ENCODE measurements at places on chromosomes 2 and 18.

DNA sequence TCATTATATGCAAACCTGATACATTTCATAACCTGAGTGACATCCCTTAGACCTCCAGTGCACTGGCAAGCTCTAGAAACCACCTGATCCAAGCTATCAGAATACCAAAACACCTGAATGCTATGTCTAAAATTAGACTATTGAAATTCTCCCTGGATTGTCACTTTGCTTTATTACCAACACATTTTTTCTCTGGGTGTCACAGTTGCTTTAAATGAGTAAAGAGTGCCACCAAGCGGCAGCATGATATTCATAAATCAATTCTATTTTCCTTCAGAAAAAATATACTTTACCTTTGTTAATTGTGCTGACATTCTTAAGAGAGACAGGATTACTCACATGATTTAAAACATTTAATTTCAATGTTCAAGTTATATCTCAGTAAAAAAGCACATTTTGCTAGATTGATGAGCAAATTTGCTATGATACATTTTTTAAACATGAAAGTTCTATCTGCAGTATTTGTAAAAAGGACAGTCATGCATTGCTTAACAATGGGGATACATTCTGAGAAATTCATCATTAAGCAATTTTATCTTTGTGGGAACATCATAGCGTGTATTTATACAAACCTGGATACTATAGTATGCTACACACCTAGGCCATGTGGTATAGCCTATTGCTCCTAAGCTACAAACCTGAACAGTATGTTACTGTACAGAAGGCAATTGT, 338.4 kb upstream of the SLC39A10 start:
- DNase-seq = peak; percentile 19

GRCh38 chr2:160687629-160688028, 194.0 kb upstream of the RBMS1 start:
- no peak for DNase-seq

DNA sequence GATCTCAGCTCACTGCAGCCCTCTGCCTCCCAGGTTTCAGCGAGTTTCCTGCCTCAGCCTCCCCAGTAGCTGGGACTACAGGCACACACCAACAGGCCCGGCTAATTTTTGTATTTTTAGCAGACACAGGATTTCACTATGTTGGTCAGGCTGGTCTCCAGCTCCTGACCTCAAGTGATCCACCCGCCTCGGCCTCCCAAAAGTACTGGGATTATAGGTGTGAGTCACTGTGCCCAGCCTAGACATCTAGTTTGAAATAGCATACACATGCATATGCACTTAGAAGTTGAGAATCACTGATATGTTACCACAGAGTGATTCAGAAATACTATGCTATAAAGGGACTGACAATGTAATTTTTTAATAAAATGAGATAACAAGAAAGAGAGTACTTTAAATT, 69.8 kb upstream of the CDKL4 start:
- DNase-seq = no peak

DNA sequence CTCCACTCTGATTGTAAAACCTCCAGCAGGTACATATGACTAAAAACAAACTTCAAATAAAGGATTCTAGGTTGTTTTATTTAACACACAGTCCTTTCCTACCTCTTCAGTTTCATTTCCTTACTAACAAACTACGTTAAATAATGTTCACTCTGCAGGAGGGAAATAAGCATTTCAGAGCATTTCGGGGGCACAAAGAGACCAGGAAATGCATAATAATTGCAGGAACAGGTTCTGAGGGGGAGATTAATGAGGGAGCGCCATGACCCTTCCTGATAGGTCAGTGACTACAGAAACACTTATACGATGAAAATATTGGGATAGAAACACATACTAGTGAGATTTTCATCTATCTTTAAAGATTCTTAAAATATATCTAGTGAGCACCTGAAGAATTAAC, 416.6 kb downstream of the NRXN1 start:
- no peak for DNase-seq

GRCh38 chr2:158973116-158973956, 4.9 kb downstream of the TANC1 start:
- no peak for DNase-seq

DNA sequence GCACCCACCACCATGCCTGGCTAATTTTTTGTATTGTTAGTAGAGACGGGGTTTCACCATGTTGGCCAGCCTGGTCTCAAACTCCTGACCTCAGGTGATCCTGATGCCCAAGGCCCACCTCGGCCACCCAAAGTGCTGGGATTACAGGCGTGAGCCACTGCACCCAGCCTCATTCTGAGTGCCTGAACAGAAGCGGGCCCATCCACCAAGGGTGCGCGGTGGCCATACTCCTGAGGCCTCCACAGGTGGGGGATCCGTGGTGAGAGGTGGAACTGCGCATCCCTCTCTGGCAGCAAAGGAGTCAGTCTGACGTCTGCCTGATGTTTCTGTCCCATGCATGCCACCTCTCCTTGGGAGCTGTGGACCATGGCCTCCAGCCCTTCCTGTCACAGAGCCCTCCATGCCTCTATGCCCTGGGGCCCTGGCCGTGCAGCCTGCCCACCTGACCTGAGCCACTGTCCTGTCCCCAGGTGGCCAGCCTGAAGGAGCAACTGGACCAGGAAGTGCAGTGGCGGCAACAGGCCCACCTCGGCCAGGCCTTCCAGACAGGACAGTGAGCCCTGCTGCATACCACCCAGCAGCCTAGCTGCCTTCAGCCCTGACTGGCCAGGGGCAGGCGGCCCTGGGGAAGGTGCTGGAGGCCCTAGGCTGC, 7.6 kb upstream of the SNED1 start:
- no peak for DNase-seq

- no peak for DNase-seq
These were observed 492.9 kb downstream of the ARHGAP15 start for GRCh38 chr2:143622106-143622505.

DNA sequence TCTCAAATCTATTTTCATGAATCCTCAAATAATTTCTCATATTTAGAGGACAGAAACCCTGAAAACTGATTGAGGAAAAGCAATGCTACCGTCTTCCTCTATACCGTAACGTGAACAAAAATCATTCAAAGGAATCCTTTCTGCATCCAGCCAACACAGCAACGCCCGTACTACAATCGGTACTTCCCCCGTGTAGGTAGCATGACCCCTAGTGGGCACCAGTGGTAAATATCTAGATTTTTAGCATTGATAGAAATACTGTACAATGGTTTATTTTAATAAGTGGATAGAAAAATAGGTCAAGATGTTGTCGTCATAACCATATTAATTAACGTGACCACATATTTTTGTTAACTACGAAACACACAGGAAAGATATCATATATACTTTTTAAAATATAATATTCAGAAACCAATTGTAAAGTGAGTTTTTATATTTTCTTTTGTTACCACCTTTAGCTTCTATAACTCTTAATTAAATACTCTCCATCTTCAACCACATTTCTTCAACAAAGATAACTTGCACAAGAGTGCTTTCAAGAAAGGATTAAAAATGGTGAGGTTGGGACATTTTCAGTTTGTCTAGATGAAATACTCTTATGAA, 194.1 kb downstream of the SS18 start:
- no peak for DNase-seq

DNA sequence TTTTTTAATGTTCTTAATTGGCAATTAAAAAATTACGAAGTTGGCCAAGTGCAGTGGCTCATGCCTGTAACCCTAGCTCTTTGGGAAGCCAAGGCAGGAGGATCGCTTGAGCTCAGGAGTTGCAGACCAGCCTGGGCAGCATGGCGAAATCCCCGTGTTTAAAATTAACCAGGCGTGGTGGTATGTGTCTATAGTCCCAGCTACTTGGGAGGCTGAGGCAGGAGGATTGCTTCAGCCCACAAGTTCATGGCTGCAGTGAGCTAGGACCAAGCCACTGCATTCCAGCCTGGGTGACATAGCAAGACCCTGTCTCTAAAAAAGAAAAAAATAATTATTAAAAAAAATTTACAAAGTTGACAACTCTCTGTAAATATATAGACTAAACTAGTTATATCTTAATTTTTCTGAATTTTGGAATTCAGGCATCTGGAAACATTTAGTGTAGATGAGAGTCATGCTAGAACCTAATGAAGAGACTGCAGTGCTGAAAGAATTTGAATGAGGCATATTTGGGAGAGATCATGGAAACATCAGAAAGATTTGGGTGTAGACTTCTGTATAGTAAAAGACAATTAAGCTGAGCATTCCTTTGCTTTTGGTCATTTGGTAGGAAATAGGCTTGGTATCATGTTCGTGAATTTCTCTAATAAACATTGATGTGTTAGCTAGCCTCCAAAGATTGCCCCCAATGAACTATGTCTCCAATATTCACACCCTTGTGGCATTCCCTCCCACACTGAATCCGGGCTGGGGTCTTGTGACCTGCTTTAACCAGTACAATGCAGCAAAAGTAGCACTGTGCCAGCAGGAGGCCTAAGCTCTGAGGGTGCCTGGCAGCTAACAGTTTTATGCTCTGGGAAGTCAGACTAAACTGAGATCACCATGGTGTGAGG, 4.2 kb upstream of the ROCK1 start:
- DNase-seq = no peak

DNA sequence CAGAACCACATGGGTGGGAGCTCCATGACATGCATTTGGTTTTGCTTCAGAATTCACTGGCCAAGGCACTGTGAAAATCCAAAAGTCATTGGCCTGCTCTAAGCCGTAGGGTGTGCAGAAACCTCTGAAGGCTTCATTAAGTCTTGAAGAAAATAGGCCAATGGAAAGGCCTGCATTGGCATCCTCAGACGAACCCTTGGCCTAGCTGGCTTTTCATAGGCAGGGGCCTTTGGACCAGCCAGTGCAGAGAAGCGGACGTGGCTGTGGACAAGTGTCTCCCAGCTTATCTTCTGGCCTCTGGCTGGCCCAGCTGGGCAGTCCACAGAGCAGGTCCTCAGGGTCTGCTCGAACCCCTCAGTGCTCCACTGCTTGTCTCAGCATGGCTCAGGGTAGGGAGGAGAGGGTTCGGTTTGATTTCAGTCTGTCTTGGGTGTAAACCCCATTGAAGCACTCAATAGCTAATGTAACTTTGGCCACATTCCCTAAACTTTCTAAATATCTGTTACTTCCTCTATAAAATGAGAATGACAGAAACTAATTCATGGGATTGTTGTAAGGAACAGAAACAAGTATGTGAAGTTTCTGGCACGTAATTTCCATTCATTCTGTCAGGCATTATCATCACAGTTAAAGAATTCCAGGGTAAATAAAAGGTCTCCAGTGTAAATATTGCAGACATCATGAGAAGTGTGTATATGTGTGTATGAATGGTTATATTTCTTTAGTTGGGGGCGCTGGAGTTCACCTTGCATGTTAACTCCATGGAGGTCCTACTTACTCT, 125.5 kb downstream of the TFCP2L1 start:
- no peak for DNase-seq

DNA sequence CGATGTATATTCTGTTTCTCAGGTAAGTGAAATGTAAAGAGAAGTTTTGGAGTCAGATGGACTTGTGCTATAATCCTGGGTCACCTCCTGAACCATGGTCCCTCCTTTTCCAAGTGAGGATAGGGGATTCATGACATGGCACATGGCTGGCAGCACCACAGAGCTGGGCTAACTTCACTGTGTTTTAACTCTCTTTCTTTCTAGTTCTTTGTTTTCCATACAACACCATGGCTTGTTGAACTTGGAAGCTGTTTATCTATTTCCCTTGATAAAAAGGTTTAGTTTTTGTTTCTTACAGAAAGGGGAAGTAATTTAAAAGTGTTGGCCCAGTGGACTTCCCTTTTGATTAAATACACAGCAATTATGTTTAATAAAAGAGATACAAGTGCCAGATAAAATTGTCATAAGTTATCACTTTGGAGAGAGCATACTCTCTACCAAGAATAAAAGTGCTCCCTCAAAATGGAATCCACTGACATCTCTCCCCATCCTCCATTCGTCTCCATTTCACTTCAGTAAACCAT, 90.4 kb downstream of the PLCL1 start:
- DNase-seq = no peak

GRCh38 chr18:74351354-74351753, 35.7 kb downstream of the C18orf63 start:
- DNase-seq = no peak

- DNase-seq = no peak
These were observed 183.1 kb upstream of the ARL4C start for GRCh38 chr2:234679741-234680687.

GRCh38 chr2:275466-275865, 10.7 kb downstream of the ACP1 start:
- no peak for DNase-seq

GRCh38 chr2:220442012-220442411, 814.6 kb downstream of the SLC4A3 start:
- DNase-seq = no peak

DNA sequence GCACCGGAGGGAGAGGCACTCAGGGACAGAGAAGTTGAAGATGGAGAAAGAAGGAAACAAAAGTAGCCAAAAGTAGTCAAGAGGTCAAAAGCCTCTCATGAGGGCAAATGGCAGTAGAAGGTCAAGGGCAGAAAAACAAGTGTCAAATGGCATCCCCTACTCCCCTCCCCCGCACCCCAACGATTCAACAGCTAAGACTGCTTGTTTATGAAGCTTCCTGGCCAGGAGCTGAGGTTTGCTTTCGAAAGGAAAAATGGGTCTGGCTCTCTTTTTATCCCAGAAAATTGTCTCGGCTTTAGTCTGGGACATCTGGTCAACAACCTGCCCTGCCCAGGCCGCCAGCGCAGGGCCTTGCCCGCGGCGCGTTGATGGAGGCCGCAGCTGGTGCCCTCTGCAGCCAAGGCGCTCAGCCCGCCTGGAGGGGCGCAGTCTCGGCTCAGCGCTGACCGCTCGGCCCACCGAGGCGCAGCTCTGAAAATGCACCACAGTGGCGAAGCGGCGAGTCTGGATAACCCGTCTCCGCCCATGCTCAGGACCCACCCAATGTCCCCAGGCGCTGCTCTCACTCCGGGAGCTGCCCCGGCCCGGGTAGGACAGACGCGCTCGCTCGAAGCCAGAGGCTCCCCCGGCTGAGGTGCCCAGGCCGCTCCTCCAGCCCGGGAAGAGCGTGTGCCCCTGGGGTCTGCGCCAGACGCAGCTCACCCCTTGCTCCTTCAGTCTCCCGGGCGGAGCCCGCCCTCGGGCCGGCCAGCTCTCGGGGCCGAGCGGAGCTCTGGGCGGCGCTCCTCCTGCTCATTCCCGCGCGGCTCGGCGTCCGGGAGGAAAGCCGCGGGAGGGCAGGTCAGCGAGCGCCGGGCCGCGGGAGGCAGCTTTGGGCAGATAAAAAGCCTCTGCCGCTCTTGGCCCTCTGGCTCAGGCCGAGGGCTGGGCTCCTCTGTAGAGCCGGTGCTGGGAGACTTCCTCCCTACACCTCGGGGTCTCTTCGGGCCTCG, 1.8 kb upstream of the TBR1 start:
- DNase-seq = no peak
